ENCODE measurements at places on chromosomes 2 and 18. TPM values are rescaled to one million over a fixed set of nuclear protein-coding genes. Genes with fewer than 3 reads are reported as not detected.

ERICH2 gene
- not detected for total RNA-seq

CNRIP1 gene
- total RNA-seq = not detected

METAP1D gene
- 5.5 TPM for total RNA-seq

CNDP1 gene
- total RNA-seq = not detected

C2orf15 gene
- 0.79 TPM for total RNA-seq

MROH2A gene
- total RNA-seq = not detected

PROKR1 gene
- total RNA-seq = not detected

IL1F10 gene
- not detected for total RNA-seq

ADAM23 gene
- total RNA-seq = 0.26 TPM

DYSF gene
- not detected for total RNA-seq

ABCB11 gene
- not detected for total RNA-seq

IL1RL2 gene
- not detected for total RNA-seq

GPR35 gene
- total RNA-seq = 2.4 TPM

DCC gene
- not detected for total RNA-seq

FRZB gene
- total RNA-seq = not detected

ERBB4 gene
- not detected for total RNA-seq

ACADL gene
- not detected for total RNA-seq

DPYSL5 gene
- 0.17 TPM for total RNA-seq

SDC1 gene
- 0.15 TPM for total RNA-seq

SKOR2 gene
- not detected for total RNA-seq

RSAD2 gene
- 12.7 TPM for total RNA-seq

ASTL gene
- total RNA-seq = 0.48 TPM

C1GALT1C1L gene
- not detected for total RNA-seq

MYO7B gene
- total RNA-seq = 1.0 TPM

PIEZO2 gene
- not detected for total RNA-seq

AKAIN1 gene
- total RNA-seq = not detected

MYOM1 gene
- 2.4 TPM for total RNA-seq

UGT1A4 gene
- not detected for total RNA-seq

FASTKD1 gene
- total RNA-seq = 35.4 TPM

ACOXL gene
- not detected for total RNA-seq

CELF4 gene
- total RNA-seq = not detected

SP110 gene
- 136 TPM for total RNA-seq
